Ecto neural progenitor cell (in vitro differentiated cells): ENCODE measurements at places on chromosomes 1 and 21.

DNA sequence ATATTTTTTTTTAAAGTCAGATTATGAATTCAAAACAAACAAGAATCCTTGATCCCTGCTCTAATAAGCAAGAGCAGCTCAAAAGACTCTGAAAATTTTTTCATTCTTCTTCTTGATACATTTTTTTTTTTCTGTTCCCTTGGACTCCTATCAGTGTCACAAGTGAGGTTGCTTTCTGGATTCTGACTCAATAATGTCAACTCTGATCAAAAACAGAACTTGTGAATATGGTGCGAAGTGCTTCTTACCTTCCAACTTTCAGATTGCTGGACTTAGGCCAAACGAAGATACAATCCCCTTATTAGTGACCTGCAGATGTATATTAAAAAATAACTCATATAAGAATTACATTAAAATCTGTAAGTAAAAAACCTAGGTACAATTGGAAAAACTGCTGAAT lies 136.1 kb downstream of the GPATCH2 start:
- DNase-seq = no peak

DNA sequence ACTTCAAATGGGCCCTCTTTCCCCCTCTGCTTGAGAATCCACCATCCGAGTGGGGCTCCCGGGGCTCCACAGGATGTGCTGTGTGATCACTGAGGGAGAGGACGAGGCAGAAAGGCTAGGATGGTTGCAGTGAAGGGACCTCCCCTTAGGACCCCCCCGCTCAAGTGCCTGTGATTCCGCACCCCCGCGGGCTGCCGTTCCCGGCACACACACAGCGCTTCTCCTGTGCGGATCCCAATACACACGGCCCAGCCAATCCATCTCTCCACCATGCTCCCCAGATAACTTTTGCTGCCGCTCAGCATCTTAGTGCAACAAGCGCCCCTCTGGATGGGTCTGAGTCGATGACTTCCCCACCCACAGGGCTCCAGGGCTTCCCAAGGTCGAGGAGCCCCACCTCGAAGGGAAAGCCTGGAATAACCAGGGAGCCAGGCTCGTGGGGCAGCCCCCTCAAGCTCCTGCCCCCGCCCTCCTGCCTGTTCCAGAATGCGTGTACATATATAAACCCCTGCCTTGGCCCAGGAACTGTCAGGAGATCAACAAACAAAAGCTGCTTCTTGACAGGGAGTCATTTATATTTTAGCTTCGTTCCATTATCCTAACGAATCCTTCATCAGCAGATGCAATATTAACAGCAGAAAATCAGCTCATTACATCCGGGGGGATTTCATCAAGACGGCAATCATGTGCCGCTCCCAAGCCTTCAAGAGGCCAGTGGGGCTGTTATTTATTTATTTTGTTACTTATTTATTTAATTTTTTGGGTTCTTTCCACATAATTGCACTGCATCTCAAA lies 83.7 kb downstream of the CASZ1 start:
- no peak for DNase-seq

DNA sequence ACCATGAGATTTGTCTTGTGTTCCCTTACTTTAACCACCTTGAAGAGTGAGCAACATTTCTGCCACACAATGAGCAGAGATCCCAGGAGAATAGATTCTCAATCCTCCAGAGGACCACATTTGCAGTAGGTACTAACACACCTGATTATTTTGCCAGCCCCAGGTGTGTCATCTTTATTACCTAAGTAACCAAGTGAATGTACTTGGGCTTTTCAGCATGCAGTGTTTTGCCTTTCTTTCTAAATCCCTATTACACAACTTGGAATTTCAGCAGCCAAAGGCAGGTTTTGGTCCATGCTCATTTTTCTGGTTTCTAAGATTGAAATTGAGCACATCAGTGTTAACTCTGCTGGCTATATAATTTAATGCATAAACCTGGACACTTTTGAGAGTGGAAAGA lies 43.2 kb upstream of the ST6GALNAC5 start:
- DNase-seq = no peak

GRCh38 chr1:163203561-163203960 lies 845 bp upstream of the RGS5 start:
- DNase-seq = no peak

DNA sequence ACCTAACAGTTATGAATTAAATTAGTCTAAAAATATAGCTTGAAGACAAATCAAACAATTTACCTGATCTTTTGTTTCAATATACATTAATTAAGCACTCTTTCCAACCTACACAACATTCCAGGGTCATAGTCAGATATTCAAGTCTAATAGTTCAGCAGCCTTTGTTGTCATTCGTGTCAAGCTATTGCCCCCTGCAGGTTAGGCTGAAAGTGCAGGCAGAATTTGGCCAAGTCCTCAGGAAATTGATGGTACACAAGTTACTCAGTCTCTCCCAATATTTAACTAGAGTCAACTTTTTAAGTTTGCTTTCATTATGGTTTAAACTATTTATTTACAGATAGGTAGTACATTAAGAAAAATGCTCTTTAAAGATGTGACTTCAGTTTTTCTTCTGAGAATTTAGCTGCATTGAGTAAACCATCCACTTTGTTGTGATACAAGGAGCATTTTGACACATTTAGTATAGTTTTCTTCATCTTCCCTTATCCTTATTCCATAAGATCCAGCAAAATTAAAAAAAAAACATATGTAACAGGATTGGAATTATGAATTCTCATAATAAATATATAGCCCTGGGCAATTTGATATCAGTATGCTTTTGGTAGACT lies 130.3 kb upstream of the DPYD start:
- peak; percentile 73 for DNase-seq

DNA sequence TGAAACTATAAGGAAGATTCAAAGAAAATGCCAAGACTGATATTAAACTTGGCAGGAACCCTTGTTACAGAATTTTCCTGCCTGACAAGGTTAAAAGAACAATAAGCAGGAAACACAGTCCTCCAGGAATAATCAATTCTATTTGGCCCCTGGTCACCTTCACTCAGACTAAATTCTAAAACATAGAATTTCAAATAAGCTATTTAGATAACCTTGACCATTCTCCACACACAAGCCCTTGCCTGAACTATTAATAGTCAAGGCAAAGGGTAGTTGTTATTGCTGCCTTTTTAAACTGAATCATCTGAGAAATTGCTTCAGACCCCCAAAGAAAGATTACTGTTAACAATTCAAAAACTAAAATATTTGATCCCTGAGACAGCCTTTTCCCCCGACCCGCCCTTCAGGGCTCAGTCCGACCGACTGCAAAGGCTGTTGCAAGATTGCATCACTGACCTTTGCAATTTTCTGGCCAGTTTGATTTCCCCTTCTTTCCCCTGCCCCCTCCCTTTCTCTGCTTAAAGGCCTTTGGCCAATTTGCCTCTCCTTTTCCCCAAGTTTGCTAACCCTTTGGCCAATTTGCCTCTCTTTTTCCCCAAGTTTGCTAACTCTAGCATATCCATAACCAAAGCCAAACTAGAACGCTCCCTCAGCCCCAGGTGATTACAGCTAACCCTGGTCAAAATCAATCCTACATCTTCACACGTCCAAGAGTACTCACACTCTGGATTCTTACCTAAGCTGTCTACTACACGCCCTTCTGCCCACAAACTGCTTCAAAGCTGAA lies 1.4 kb upstream of the G0S2 start:
- no peak for DNase-seq

GRCh38 chr1:115839029-115839678 lies 1.8 kb downstream of the NHLH2 start:
- peak; percentile 79 for DNase-seq

DNA sequence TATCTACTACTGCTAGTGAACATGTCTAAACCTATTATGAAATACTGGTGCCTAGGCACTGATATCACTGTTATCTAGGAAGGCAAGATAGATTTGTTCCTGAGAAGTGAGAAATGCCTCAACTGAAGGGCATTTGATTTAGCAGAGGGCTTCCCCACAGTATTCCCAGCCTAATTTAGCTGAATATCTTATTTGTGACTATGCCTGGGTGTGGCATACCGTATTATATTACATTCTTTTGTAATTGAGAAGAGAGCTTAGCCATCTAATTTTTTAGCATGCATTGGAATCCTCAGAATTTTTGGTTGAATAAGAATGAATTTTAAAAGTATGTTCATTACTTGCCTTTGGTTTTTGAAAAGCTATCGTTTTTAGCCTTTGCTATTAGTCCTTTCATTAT lies 99.1 kb downstream of the ZP4 start:
- DNase-seq = no peak

DNA sequence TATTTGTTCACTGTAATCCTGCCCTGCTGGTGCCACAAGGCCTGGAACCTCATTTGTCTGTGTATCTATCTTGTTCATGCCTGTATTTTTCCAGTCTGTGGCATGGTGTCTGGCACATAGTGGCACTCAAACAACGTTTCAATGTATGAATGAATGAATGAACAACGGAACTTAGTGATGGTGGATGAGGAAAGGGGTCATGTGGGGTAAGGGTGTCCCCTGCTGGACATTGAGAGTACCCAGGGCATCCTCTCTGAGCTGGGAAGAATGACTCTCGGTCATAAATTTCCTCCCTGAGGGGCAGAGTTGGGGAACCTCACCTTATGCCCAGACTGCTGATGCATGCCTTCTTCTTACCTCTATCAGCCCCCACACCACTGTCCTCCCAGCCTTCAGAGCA lies 18.9 kb upstream of the ZNF683 start:
- DNase-seq = no peak

- no peak for DNase-seq
Observed at GRCh38 chr1:174165471-174166137, 6.3 kb downstream of the RABGAP1L start.

- DNase-seq = no peak
Observed at GRCh38 chr1:202162418-202163280, 2.2 kb upstream of the PTPN7 start.

DNA sequence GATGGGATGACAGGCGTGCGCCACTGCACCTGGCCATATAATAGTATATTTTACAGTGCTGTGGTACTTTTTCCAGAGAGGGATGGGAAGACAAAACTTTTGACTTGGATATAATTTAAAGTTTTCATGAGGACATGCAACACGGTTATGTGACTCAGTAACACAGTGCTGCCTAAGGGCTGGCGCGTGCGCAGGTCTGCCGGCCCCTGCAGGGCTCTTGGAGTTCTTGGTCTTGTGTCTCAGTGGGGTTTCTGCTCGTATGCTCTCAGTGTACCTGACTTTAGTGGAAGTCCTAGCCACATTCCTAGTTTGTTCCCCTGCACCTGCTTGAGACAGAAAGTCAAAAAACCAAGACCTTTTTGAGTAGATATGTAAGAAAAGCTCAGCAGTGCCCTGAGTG lies 27.5 kb upstream of the ATF3 start:
- DNase-seq = no peak

DNA sequence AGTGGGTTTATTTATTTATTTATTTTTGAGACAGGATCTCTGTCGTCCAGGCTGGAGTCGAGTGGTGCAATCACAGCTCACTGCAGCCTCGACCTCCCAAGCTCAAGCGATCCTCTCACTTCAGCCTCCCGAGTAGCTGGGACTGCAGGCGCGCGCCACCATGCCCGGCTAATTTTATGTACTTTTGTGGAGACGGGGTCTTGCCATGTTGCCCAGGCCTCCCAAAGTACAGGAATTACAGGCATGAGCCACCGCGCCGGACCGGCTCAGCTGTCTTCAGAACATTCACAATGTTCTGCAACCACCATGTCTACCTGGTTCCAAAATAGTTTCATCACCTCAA lies 406 bp upstream of the DNAJC8 start:
- no peak for DNase-seq
